ENCODE measurements at places on chromosomes 12 and 14. TPM values are rescaled to one million over a fixed set of nuclear protein-coding genes. Genes with fewer than 3 reads are reported as not detected.

DNA sequence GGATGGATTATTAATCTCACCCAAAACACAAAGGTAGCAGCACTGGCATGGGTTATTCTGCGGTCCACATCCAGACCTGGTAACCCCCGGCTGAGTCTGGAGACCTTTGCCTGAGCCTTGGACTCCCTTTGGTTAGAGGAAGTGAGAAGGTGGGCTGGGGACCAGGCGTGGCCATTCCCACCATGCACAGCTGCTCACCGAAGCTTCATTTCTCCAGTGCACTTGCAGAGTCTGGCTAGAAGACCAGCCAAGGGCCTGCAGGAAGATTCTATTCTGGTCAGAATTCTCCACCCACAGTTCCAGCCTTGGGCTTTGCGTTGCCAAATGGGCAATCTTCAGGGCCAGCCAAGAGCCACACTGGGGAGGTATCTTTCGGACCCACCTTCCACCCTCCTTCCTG, 73.0 kb downstream of the LGMN start:
- no peak for DNase-seq
- H3K4me1 ChIP-seq: peaks cover 3% of the 10 kb centered on the region
- no peak overlapping the region for H3K27ac ChIP-seq
- no peaks in the 10 kb centered on the region for H3K27me3 ChIP-seq

CLEC7A gene
- total RNA-seq: 0.92 TPM

GRCh38 chr12:115949675-115950074, 327.8 kb downstream of the MED13L start:
- H3K4me1 ChIP-seq: peaks cover 28% of the 10 kb centered on the region
- no peaks in the 10 kb centered on the region for H3K36me3 ChIP-seq
- no peak overlapping the region for H3K27ac ChIP-seq

SLC38A6 gene
- total RNA-seq: 8.7 TPM

DNA sequence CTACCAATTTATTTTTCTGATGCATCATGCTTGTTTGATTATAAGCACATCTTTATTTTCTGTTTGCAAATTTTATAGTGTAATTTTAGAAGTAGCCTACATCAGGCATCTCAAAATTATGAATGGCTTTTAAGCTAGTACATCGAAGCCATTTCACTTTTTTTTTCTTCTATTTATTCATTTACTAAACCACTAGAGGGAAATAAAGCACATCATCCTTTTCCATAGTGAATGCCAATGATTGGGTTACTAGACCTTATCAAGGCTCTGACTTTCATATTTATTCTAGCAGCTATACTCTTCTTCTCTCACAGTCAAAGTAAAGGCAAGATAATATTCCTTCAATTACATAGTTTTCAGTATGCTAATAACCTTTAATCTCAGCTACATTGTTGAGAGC, 736.4 kb upstream of the LRFN5 start:
- no peak overlapping the region for H3K27ac ChIP-seq
- no peaks in the 10 kb centered on the region for H3K4me1 ChIP-seq
- no peaks in the 10 kb centered on the region for H3K27me3 ChIP-seq
- peaks cover 6% of the 10 kb centered on the region for H3K36me3 ChIP-seq

REM2 gene
- total RNA-seq: 1.5 TPM

SLC5A8 gene
- 0.07 TPM for total RNA-seq

- H3K4me3 ChIP-seq: no peak overlapping the region
- no peak overlapping the region for H3K27ac ChIP-seq
- H3K36me3 ChIP-seq: no peaks in the 10 kb centered on the region
- H3K4me1 ChIP-seq: 0 out of 2 replicates have a peak, but pooled peaks cover 2% of the 10 kb centered on the region
Observed at GRCh38 chr14:51453869-51454268, 197.8 kb upstream of the FRMD6 start.

NR2C1 gene
- total RNA-seq: 51.1 TPM

GRCh38 chr12:97260786-97261185, 201.8 kb upstream of the RMST start:
- H3K36me3 ChIP-seq: no peaks in the 10 kb centered on the region
- no peak overlapping the region for H3K4me3 ChIP-seq
- DNase-seq: no peak
- no peak overlapping the region for H3K27ac ChIP-seq
- H3K4me1 ChIP-seq: peaks cover 2% of the 10 kb centered on the region

- no peak overlapping the region for H3K27ac ChIP-seq
- DNase-seq: no peak
- H3K4me3 ChIP-seq: no peak overlapping the region
- H3K27me3 ChIP-seq: no peaks in the 10 kb centered on the region
Observed at GRCh38 chr14:51185180-51185579, 54.9 kb upstream of the TMX1 start.

DNA sequence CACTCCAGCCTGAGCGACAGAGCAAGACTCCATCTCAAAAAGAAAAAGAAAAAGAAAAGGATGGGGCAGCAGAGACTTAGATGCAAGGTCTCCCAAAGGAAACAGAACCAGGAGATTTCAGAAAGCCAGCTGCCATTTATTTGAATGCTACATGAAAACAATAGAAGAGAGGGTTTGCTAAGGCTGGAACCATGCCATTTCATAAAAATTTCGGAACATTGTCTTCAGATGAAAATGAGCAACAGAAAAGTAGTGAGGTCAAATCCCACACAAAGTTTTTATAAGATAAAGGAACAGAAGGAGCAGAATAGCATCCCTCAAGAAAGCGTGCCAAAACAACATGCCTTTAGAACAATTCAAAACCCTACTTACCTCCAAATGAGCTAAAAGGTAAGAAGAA, 175.3 kb downstream of the ETV6 start:
- H3K36me3 ChIP-seq: peaks cover 4% of the 10 kb centered on the region
- no peak overlapping the region for H3K4me3 ChIP-seq
- H3K27ac ChIP-seq: peak overlapping the region; percentile 39
- no peaks in the 10 kb centered on the region for H3K27me3 ChIP-seq
- DNase-seq: no peak

KLHL33 gene
- 0.17 TPM for total RNA-seq

GRCh38 chr12:76915361-76916169, 36.7 kb upstream of the CSRP2 start:
- no peaks in the 10 kb centered on the region for H3K36me3 ChIP-seq
- H3K4me1 ChIP-seq: peaks cover 27% of the 10 kb centered on the region
- H3K27ac ChIP-seq: no peak overlapping the region
- no peak for DNase-seq
- H3K27me3 ChIP-seq: no peaks in the 10 kb centered on the region
- no peak overlapping the region for H3K4me3 ChIP-seq

- H3K27me3 ChIP-seq: peaks cover 4% of the 10 kb centered on the region
- H3K4me1 ChIP-seq: peaks cover 53% of the 10 kb centered on the region
- peaks cover 18% of the 10 kb centered on the region for H3K36me3 ChIP-seq
- peak overlapping the region; percentile 99 for H3K27ac ChIP-seq
- DNase-seq: no peak
Observed at GRCh38 chr12:107634530-107634929, 51.1 kb upstream of the PWP1 start.

DNA sequence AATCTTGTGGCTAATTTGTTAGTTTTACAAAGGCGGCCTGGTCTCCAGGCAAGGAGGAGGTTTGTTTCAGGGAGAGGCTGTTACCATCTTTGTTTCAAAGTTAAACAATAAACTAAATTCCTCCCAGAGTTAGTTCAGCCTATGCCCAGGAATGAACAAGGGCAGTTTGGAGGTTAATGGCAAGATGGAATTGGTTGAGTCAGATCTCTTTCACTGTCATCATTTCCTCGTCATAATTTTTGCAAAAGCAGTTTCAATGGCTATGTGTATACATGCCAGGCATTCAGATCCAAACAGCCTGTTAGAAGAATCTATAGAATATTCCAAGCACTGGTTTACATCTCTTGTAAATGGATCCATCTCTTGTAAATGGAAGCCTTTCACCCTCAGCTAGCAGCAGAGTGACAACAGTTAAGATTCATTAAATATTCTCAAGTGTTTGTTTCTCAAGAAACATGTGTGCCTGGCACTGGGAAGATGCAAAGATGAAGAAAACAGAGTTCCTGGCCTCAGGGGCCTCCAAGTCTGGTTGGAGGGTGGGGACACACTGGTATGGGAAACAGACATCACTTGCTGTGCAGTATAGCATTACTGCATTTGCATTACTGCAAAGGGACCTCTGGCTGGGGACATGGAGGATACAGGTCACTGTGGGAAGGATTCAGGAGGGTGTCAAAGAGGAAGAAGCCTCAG, 65.8 kb downstream of the RIN3 start:
- no peaks in the 10 kb centered on the region for H3K27me3 ChIP-seq
- no peak for DNase-seq
- H3K36me3 ChIP-seq: peaks cover 3% of the 10 kb centered on the region
- peaks cover 4% of the 10 kb centered on the region for H3K4me1 ChIP-seq
- H3K4me3 ChIP-seq: no peak overlapping the region

GRCh38 chr14:73696466-73697400, 17.5 kb downstream of the PNMA1 start:
- no peak overlapping the region for H3K27ac ChIP-seq
- no peak for DNase-seq

FGD6 gene
- total RNA-seq: 24.2 TPM

GRCh38 chr12:84157170-84157569, 755.4 kb downstream of the SLC6A15 start:
- H3K36me3 ChIP-seq: peaks cover 3% of the 10 kb centered on the region
- no peak for DNase-seq
- no peak overlapping the region for H3K27ac ChIP-seq
- no peaks in the 10 kb centered on the region for H3K27me3 ChIP-seq

- no peaks in the 10 kb centered on the region for H3K27me3 ChIP-seq
- peaks cover 5% of the 10 kb centered on the region for H3K4me1 ChIP-seq
- no peak overlapping the region for H3K27ac ChIP-seq
- no peak for DNase-seq
- H3K4me3 ChIP-seq: no peak overlapping the region
Observed at GRCh38 chr14:32572867-32573150, 243.7 kb downstream of the AKAP6 start.

DNA sequence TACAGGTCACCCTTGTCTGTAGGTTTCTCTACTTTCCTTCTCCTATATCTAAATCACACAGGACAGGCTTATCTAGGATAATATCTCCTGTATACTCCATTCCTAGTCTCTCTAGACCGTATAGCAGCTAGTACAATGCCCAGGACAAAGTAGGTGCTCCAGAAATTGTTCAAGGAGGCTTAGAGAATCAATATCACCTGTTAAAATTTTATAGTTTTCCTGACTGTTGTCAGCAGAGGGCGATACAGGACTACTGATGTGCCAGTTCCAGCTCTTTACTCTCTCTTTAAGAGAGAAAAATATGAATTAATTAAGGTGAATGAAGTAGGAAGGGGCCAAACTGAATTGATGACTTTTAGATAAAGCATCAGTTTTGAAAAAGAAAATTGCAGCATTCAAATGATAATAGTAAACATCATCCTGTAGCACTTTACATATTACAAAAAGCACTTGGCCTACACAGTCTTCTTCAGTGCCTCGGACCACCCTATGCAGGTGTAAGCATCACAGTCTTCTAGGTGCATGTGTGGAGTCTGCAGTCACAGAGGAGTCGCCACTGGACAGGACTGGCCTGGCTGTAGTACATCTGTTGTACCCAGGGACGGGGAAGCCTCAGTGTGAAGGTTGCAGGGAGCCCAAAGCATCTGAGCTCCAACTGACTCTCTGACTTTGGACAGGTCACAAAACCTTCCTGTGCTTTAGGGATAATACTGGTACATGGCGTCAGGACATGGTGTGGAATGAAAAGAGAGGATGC, 61.9 kb upstream of the MAX start:
- no peak for DNase-seq
- no peaks in the 10 kb centered on the region for H3K27me3 ChIP-seq
- H3K36me3 ChIP-seq: no peaks in the 10 kb centered on the region
- H3K4me3 ChIP-seq: no peak overlapping the region
- H3K4me1 ChIP-seq: no peaks in the 10 kb centered on the region

DNA sequence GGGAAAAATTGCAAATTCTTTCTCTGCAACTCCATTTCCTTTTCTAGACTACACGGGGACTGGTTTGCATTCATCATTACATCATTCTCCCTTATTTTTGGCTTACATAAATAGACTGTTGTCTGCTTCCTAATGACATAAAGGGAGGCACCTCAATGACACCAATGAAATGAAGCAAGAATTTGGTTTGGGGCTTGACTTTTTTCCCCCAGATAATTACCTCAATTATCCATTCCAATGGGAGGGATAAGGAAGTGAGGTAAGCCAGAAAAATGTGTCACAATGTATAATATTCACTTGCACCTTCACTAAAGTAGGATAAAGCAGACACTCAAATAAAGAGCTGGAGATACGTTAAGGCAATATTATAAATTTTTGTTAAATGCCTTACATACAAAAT, 240.6 kb upstream of the GRIP1 start:
- no peak overlapping the region for H3K4me3 ChIP-seq
- DNase-seq: no peak
- no peaks in the 10 kb centered on the region for H3K36me3 ChIP-seq
- peaks cover 9% of the 10 kb centered on the region for H3K4me1 ChIP-seq
- H3K27me3 ChIP-seq: no peaks in the 10 kb centered on the region

NTF3 gene
- total RNA-seq: 1.5 TPM

TSPAN19 gene
- not detected for total RNA-seq

GRCh38 chr14:88297306-88297705, 25.8 kb downstream of the KCNK10 start:
- H3K4me3 ChIP-seq: no peak overlapping the region
- peaks cover 2% of the 10 kb centered on the region for H3K27me3 ChIP-seq
- no peaks in the 10 kb centered on the region for H3K4me1 ChIP-seq
- DNase-seq: no peak
- no peaks in the 10 kb centered on the region for H3K36me3 ChIP-seq

GRCh38 chr12:26830783-26831551, 2.0 kb downstream of the ITPR2 start:
- H3K36me3 ChIP-seq: no peaks in the 10 kb centered on the region
- no peak overlapping the region for H3K27ac ChIP-seq
- no peak for DNase-seq
- no peaks in the 10 kb centered on the region for H3K27me3 ChIP-seq

DNA sequence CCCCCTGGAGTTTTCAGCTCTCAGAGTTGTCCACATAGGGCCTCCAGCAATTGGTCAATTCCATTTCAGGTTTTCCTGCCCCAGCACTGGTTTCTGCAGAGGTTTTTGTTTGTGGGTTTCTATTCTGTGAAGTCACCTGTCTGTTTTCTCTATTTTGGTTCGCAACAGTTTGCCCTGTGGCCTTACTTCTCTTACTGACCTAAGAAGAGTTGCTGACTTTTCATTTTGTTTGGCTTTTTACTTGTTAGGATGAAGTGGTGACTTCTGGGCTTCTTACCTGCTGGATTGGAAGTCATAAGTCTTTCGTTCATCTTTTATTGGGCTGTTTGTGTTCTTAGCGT, 196.4 kb upstream of the PARP11 start:
- no peak overlapping the region for H3K4me3 ChIP-seq
- no peak for DNase-seq
- H3K27me3 ChIP-seq: no peaks in the 10 kb centered on the region
- no peaks in the 10 kb centered on the region for H3K4me1 ChIP-seq
- H3K36me3 ChIP-seq: 0 out of 2 replicates have a peak, but pooled peaks cover 4% of the 10 kb centered on the region

All from WTC11 (cell line).